Iris pigment epithelial cell (primary cell): ENCODE measurements at places on chromosomes 6 and 20.

DNA sequence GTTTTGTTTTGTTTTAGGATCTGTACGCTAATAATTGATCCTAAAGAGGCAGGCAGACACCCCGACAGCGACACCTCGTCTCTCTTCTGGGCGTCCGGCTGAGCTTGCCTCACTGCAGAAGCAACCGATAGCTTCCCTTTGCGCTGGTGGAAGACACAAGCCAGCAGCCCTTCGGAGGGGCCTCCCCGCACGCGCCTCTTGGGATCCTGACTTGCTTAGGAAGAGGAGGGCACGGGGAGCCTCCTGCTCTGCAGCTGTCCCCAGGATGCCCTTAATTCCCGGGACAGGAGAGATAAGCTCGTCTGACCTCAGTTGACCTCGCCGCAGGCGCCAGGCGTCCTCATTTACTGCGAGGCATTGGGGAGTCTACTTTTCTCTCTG lies 94.0 kb downstream of the CD83 start:
- DNase-seq = peak; percentile 34

- DNase-seq = peak; percentile 23
Observed at GRCh38 chr6:141580131-141580530, 552.6 kb upstream of the GJE1 start.

DNA sequence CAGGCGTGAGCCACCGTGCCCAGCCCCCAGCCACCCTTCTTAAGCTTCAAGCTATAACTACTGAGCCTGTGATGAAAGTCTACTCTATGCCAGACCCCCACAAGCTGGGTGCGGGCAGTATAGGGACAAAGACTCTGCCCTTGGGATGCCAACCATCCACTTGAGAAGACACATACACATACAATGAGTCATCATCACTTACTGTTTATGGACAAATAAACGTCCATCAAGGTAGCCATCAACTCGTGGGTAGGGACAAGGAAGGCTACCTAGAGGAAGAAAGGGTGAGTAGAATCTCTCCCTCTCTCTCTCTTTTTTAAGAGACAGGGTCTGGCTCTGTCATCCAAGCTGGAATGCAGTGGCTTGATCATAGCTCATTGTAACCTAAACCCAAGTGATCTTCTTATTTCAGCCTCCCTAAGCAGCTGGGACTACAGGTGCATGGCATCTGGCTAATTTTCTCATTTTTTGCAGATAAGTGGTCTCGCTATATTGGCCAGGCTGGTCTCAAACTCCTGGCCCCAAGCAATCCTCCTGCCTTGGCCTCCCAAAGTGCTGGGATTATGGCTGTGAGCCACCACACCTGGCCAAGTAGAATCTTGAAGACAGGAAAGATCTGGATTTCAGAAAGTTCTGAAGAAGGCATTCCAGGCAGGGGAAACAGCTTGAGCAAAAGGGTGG lies 2.6 kb upstream of the TP53INP2 start:
- DNase-seq = no peak

GRCh38 chr6:100461917-100462705 lies 2.6 kb downstream of the SIM1 start:
- no peak for DNase-seq

GRCh38 chr6:61100072-61100471 lies 1186.0 kb downstream of the KHDRBS2 start:
- DNase-seq = no peak

- DNase-seq = peak; percentile 49
Observed at GRCh38 chr20:50260479-50261221, 70.0 kb downstream of the CEBPB start.

DNA sequence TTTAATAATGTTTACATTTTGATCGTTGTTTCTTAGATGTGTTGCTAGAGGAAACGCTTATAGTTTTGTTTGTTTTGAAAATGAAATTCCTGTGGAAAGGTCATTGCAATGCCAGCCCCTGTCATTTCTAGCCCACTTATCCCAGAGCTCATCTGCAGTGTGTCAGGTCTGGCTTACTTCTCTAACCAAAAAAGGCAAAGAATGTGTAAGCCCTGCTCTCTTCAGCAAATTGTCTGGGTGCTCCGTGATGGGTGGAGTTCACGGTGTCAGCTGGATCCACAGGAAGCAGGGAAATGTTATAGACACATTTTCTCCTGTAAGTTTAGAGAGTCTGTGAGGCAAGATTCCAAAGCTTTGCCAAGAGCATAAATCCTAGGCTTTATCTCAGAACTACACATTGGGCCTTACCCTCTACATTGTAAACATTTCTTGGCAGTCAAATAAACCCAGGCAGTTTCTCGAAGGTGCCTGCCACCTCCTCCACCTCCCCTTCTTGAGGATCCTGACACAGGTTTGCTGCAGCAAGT lies 50.9 kb downstream of the RPRD1B start:
- peak; percentile 89 for DNase-seq

DNA sequence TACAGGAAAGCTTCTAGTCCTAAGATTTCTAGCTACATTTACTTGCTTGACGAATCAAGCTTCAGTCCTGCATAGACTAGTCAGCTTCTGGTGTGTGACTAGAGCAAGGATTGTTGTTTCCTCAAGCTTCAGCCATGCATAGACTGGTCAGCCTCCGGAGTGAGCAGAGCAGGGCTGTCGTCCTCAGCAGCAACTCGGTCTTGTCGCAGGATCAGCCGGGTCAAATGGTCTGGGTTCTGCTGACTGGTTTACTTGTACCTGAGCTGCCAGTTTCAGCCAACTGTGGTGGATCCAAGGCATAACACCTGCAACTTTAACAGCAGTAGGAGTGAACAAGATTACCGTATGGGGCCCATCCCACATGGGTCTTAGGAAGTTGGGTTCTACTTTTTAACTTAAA lies 10.8 kb upstream of the GMPR start:
- no peak for DNase-seq

DNA sequence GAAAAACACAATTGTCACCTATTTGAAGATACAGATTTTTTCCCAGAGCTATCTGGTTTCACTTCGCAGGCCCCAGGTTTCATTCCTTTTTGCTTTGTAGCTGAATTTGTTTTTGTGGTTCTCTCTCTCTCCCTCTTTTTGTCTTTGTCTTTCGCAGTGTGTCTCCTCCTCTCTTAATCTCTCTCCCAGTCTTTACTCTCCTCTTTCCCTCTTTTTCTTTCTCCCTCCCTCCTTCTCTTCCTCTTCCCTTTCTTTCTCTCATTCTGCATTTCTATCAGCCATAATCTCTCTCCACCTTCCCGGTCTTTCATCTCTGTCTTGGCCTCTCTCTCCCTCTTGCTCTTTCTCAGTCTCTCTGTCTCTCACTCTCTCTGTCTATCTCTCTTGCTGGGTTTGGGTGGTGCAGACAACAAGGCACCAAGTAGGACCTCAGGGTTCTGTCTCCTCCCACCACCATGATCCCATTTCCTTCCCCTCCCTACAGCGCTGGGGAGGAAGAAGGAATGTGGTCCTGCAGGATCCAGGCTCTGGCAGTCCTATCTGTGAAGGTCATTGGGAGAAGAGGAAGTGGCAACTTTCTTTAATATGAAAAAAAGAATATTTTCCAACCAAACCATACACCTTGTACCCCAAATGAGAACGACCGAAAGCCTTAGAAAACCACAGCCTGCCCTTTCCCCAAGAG lies 63.2 kb downstream of the BANF2 start:
- no peak for DNase-seq

GRCh38 chr6:40588480-40588879 lies 1.3 kb upstream of the LRFN2 start:
- no peak for DNase-seq

DNA sequence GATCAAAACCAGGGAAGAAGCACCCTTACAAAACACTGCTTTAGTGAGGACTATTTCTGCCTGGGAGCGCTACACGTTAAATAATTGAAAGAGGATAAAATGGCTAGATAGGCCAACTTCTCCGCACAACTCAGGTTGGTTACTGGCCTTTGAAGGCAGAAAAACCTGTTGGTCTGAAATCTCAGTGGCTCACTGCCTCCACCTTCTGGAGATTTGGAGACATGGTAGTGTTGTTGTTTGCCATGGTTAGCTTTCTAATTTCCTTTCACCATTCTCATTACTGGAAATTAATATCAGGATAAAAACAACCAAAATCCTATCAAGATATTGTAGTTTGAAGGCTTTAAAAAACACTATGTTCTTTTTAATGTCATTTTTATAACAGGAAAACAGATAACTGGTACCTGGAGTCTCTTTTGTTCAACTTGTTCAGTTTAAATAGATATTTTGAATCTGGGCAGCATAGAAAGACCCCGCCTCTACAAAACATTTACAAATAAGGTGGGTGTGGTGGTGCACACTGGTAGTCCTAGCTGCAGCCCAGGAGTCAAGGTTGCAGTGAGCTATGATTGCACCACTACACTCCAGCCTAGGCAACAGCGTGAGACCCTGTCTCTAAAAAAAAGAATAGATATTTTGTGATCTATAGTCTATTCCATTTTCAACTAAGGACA lies 27.5 kb upstream of the BCLAF1 start:
- peak; percentile 69 for DNase-seq

- no peak for DNase-seq
Observed at GRCh38 chr20:42957018-42957703, 232.5 kb downstream of the PTPRT start.

DNA sequence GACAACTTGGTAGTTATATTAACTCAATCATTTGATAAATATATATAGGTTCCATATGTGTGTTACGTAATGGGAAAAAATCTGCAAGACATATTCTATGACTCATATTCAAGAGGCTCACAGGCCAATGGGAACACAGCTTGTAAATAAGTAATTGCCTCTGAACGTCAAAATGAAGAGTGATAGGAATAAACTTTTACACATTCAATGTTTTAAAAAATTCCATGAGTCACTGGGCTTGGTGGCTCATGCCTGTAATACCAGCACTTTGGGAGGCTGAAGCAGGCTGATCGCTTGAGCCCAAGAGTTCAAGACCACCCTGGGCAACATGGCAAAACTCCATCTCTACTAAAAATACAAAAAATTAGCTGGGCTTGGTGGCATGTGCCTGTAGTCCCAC lies 209.4 kb upstream of the MCHR2 start:
- DNase-seq = peak; percentile 97

DNA sequence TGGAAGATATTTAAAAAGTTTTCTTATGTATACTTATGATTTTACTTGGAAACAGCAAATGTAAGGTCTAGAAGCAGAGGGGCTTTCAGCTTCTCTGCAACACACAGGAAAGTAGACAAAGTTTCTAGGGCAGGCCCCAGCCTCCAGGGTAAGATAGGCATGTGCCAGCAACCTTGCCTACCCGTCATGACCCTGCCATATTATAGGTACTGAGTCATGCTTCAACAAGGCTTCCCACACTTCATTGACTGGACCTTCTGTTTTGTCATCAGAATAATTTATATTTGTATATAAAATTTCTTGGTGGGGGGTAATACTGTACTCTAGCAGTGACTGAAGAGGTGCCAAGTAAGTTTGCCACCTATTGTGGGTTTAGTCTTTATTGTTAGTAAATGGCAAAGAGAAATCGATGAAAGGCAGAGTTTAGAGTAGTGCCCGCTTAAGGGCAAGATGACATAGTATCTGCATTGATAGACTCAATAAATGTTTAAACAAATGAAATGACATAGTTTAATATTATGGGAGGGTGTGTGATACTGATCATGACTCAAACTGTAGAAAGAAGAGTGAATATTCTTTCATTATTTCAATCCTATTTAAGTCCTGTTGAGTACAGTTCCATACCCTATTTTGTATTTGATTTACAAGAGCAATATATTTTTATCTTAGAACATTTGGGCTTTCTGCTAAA lies 95.6 kb downstream of the JARID2 start:
- DNase-seq = peak; percentile 51

DNA sequence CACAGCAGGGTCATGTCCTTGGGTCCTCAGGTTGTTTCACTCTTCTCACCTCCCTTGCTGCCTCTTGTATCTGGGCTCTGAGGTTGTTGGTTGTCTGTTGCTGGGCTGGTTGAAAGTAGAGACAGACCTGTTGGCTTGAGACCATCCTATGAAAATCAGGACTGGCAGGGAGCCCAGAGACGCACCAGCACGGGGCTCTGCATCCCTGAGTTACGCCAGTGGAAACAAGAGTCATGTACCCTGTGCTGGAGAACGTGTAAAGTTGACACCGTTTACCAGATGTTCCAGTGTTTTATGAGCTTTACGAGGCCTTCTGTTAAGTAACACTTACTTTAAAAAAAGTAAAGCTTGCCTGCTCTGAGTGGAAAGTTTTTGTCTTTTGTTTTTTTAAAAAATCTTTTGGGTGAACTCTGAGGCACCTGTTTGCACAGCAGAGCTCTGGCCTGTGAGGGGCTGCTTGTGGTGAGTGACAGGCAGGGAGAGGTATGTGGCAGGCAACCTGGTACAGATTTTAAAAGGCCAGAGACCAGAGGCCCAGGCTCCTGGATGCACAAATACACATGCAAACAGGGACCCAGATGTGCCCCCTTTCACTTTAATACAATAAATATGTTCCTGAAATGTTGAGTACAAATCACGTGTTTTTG lies 260.0 kb upstream of the SUPT3H start:
- DNase-seq = peak; percentile 34

DNA sequence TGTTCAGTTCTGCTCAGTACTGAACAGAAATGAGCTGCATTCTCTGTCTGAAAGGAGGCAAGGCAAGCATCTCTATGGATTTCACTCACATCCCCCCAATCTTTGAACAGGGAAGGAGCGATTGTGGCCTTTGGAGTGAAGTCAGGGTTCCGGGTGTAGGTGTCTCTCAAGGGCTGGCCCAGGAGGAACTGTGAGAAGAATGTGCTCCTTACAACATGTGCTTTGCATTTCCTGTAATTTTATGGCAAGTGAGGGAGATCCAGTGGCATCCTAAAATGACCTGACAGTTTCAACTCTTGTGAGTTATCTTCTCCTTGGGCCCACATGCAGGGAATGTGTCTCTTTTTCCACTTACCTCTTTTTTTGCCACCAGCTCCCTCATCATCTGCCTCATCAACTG lies 63.0 kb upstream of the RIN2 start:
- DNase-seq = no peak

DNA sequence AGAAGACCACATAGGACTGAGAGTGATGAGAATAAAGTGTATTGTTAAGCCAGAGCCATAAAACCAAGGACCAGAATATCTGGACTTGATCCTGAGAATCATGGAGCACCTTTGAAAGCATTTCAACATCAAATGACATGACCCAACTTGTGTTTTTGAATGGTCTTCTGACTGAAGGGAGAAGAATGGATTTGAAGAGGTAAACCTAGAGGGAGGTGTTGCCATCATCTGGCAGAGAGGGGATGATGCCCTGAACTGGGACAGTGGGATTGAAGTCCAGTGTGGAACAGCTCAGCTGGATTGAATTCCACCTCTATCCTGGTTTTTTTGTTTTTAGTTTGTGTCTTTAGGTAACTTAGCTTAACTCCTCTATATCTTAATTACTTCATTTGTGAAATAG lies 570.0 kb downstream of the TBC1D32 start:
- DNase-seq = no peak
